Muscle of back (tissue), 13 donors: ENCODE measurements at places on chromosomes 1 and 21.

DNA sequence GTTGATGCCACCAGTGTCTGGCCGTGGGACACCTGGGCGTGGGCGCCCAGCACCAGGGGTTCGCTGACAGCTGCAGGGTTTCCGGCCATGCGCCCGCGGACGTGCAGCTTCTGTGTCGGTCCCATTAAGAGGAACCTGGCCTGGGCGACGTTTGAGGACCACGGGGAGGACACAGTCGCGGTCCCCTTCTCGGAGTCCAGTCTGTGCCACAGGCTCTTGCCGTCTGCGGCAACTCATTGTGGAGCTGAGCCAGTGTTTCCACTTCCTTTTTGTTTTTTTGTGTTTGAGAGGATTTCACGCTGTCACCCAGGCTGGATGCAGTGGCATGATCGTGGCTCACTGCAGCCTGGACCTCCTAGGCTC, 1.6 kb upstream of the C1orf159 start:
- DNase-seq = peak; percentile 10

DNA sequence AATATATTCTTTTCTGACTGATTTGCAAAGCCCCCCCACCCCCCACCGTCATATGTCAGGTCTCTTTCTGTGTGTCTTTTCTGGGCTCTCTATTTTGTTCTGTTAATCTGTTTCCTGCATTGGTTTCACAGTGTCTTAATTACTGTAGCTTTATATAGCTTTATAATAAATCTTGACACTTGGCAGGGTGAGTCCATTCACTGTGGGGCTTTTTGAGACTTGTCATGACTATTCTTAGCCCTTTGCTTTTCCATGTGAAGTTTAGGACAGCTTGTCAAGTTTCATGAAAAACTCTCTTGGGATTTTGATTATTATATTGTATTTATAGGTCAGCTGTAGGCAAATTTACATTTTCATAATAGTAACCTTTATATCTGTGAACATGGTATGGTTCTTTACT, 50.4 kb downstream of the MIGA1 start:
- DNase-seq = no peak

- DNase-seq = no peak
Measured at GRCh38 chr1:205913451-205914154, 29.7 kb downstream of the SLC26A9 start.

DNA sequence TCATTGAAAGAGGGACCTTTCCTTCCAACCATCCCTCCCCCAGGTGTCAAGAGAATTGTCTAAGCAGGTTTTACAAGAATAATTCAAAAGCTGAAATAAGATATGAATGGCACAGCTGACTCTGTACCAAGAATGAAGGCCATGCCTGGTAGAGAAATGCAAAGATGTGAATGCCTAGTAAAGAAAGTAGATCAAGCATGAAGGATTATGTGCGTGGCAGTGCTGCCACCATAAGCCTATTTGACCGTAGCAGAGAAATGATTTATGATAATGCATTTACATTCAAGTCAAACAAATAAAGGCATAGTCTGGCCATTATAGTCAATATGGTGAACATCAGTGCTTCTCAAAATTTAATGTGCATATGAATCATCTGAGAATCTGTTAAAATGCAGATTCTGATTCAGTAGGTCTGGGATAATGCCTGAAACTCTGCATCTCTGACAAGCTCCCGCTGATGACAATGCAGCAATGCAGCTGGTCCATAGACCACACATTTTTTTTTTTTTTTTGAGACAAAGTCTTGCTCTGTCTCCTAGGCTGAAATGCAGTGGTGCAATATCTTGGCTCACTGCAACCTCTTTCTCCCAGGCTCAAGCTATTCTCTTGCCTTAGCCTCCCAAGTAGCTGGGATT, 16.6 kb upstream of the CLCA4 start:
- no peak for DNase-seq

- peak; percentile 74 for DNase-seq
Measured at GRCh38 chr1:229410692-229411433, 23.0 kb downstream of the ACTA1 start.

DNA sequence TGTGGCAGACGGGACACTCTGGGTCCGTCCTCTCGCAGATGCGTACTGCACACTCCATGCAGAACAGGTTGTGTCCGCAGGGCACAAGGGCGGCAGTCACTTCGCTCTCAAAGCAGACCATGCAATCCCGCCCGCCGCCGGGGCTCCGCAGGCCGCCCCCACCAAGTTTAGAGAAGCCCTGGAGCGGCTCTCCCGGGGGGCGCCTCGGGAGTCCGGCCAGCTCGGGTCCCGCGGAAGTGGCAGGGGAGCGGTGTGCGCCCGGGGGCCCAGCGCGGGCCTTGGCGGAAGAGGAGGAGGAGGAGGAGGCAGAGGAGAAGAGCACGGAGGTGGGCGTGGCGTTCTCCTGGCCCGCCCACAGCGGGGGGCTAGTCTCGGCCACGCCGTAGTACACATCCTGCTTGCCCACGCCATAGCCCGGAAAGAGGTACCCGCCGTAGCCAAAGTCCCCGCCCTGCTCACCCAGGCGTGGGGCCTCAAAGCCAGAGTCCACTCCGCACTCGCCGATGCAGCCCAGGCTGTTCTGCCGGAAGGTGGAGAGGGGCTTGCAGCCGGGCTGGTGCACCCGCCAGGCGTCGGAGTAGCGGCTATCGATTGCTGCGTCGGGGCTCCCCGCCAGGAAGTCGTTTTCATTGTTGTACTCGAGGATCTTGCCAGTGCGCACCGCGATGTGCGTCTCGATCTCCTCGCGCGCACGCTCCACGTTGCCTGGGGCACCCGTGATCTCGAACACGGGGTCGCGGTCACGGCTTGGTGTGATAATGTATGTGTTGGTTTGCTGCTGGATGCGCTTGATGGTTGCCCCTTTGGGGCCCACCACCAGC, 5.4 kb downstream of the MEX3A start:
- DNase-seq = peak; percentile 75

- DNase-seq = no peak
Measured at GRCh38 chr1:110375490-110375889, 15.3 kb downstream of the SLC16A4 start.

DNA sequence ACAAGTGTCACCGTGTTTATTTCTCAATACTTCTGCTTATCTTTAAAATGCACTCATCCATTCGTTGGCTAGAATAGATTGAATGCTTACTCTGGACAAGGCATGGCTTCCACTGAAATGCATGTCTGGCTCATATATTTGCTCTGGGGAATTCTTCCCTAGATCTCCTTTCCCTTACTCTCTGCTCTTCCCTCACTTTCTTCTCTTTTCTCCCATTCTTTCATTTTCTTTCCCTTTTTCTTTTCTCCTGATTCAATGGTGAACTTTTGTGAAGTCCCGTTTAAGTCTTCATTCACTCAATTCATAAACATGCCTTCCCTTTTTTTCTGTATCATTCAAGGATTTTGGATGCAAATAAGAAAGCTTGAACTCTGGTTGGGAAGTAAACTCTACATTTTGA, 234.5 kb downstream of the DYRK1A start:
- no peak for DNase-seq

GRCh38 chr1:180917306-180918065, 4.8 kb downstream of the KIAA1614 start:
- peak; percentile 50 for DNase-seq

GRCh38 chr1:226181996-226182714, 4.4 kb downstream of the ACBD3 start:
- peak; percentile 18 for DNase-seq

DNA sequence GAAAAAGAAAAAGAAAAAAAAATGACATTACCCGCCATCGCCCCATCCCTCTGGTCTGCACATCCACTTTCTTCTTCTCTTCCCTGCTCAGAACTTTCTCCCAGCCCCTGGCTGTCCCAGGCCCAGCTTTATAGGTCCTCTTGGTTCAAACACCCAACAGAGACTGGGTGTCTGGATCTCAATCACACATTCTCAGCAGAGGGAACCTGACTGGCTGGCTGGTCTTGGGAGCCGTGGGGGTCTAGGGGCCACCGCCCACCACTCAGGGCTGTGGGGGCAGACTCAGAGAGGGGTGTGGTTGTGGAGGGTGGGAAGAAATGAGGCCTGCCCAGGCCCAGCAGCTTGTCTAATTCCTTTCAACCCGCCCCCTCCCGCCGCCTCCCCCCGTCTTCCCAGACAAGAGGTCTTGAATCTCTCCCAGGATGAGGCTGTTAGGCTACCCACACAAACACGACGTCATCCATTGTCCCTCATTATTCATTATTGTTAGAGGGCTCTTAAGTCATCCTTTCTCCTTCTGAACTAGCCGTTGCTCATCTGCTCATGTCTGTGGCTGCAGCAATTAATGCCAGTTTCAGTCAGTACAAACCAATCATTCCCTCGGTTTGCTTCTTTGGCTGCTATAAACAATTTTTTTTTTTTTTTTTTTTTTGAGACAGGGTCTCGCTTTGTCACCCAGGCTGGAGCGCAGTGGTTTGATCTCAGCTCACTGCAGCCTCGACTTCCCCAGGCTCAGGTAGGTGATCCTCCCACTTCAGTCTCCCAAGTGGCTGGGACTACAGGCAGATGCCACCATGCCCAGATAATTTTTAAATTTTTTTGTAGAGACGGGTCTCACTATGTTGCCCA, 40.6 kb upstream of the CLIC4 start:
- peak; percentile 43 for DNase-seq

DNA sequence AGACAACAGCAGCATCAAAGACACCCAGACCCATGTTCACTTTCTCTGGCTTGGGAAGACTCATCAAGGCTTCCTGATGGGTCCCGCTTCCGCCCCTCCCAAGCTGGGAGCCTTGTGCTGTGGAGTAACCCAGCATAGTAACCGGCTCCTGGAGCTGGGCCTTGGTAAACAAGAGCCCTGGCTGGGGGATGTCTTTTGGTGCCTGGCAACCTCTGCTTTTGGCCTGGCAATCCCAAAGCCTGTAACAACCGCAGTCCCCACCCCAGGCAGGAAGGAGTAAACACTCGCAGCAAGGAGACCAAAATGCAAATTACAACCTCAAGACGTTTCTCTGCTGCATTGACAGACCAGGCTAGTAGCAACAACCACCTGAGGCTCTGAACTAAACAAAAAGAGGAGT, 16.9 kb upstream of the THRAP3 start:
- DNase-seq = no peak

- DNase-seq = no peak
Measured at GRCh38 chr1:113676524-113676923, 82.8 kb downstream of the PHTF1 start.

DNA sequence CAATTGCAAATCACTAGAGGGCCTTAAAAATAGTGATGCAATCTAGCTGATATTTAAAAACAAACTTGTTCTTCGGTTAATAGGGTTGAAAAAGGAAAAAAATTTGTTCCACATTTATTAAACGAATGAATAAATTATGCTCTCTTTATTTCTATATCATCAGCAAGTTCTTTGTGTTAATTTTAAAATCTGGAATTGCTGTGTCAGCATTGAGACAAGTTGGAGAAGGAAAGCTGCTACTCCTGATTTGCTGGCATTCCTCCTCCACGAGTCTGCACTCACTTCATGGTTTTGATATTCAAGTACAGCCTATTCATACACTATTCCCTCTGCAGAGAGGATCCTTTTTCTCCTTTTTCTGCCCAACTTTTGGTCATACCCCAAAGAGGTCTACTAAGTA, 117.6 kb downstream of the MRPL39 start:
- no peak for DNase-seq

DNA sequence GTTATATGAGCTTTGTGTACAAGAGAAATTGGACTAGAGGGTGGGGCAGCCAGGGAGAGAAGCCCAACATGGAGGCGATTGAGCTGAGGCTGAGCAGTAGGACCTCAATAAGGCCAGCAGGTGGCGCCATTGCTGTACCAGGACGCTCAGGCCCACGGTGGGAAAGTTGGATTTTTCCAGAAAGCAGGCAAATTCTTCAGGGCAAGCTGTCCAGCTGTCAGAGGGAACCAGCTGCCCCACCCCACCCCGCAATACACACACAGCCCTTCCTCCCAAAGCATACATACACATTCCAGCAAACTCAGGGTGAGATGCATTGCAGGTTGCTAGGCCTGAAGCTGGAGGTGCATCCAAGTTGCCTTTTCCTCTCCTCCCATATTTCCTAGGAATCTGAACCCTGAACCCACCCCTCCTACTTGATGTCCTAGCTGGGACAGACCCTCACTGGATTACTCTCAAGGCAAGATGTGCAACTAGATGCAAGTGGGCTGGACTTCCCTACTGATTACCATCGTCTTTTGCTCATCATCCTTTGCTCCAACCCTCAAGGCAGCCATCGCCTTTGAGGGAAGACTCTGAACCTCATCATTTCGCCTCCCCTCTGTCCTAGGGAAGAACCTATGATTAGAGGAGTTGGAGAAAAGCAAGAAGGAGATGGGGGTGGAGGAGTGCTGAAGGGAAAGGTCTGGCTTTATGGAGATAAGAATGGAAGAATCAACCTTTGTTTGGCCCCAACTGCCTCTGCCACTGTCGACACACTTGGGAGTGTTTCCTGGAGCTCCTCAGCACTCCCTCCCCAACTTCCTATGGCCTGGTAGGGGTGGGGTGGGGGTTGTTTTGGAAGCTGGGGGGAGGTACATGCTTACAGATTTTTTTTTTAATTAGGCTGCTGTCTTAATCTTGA, 25.5 kb downstream of the CD34 start:
- peak; percentile 89 for DNase-seq

GRCh38 chr1:165497069-165498013, 46.5 kb upstream of the LRRC52 start:
- no peak for DNase-seq

DNA sequence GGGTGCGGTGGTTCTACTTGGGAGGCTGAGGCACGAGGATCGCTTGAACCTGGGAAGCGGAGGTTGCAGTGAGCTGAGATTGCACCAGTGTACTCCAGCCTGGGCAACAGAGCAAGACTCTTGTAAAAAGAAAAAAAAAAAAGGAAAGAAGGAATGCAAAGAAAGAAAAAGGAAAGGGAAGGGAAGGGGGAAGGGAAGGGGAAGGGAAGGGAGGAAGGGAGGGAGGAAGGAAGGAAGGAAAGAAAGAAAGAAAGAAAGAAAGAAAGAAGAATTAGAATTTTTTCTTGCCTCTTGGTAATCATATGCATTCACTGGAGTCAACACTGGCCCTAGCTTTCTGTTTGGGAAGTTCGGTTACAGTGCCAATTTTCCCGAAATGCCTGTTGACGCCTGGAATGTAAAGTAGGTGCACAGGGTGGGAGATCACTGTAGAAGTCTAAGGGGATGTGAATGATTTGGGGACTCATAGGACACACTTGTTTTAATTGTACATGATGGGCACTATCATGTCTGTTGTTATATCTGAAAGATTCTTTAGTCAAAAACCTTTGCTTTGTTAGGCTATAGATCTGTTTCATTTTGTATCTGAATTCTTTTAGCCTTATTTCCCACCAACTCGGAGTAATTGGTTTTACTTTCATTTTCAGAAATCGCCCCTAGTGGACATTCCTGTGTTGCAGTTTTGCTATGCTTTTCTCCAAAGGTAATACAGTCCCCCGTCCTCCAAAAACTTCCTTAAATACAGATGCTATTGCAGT, 59.8 kb upstream of the MORC3 start:
- DNase-seq = peak; percentile 94

DNA sequence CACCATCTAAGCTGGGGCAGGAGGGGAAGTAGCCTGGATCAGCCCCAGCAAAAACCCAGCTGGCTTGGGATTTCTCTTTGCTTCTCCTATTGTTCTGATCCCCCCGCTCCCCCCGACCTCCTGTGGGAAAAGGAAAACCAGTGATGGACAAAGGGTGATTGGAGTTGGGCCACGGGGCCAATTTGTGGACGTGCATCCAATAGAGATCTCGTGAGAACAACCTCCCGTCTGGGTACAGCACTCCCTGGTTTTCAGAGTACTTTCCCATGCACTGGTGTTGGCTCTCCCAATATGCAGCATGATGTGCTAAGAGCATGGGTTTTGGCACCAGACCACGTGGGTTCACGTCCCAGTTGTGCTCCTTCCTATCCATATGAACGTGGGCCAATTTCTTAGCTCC, 9.0 kb downstream of the BLACAT1 start:
- no peak for DNase-seq

GRCh38 chr1:20410503-20410902, 75.5 kb downstream of the CAMK2N1 start:
- no peak for DNase-seq

GRCh38 chr1:107132195-107132594, 8.6 kb upstream of the NTNG1 start:
- no peak for DNase-seq
